Stomach (tissue), 19 donors: ENCODE measurements at places on chromosomes 12 and 14. TPM values are rescaled to one million over a fixed set of nuclear protein-coding genes. Genes with fewer than 3 reads are reported as not detected.

The KRT7 gene
- not detected for total RNA-seq

The SUOX gene
- 20.6 TPM for total RNA-seq

The SPIC gene
- total RNA-seq = 2.0 TPM

- no peak for DNase-seq
These were observed 422.4 kb upstream of the OR4E1 start for GRCh38 chr14:22095860-22096513.
